ENCODE measurements at places on chromosomes 3 and 15.

GRCh38 chr15:33826201-33826600 lies 142.1 kb upstream of the CHRM5 start:
- DNase-seq: no peak

DNA sequence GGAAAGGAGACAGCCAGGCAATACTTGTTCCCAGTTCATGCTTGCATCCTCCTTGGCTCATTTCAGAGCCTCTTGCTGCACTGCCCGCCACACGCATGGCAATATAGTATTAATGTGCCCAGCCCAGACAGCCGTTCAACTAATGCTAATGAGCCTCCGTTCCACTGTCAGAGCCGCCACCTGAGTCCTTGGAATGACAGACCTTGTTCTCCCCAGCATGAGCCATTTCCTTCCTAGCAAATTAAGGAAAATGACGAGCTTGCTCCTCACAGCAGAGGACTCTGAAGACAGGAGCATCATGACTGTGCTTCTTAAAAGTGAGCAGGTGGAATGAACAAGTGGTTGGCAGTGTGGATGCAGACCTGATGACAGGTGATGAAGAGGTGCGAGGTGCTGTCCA lies 10.8 kb upstream of the LRRC15 start:
- peak; percentile 21 for DNase-seq

- no peak for DNase-seq
Observed at GRCh38 chr15:43896543-43896942, 69.7 kb downstream of the WDR76 start.

- no peak for DNase-seq
Observed at GRCh38 chr3:48528754-48529153, 24.8 kb upstream of the SHISA5 start.

GRCh38 chr3:112871735-112872134 lies 25.1 kb upstream of the CD200R1L start:
- no peak for DNase-seq

DNA sequence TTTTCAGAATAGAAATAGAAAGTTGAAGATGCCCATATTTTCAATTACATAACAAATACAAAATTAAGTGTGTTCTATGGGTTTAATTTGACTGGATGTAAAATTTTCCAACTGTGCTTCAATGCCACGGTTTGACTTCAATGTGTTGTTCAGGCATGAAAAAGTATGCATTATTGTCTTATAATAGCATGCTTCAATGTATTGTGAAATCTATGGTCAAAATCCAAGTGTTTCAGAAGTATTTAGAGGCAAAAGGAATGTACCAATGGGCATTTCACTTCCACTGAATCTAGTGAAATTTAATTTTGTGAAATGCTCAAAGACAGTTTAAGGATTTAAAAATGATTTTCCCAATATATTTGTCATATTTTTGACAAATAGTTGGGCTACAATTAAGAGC lies 16.0 kb downstream of the NEK10 start:
- no peak for DNase-seq

DNA sequence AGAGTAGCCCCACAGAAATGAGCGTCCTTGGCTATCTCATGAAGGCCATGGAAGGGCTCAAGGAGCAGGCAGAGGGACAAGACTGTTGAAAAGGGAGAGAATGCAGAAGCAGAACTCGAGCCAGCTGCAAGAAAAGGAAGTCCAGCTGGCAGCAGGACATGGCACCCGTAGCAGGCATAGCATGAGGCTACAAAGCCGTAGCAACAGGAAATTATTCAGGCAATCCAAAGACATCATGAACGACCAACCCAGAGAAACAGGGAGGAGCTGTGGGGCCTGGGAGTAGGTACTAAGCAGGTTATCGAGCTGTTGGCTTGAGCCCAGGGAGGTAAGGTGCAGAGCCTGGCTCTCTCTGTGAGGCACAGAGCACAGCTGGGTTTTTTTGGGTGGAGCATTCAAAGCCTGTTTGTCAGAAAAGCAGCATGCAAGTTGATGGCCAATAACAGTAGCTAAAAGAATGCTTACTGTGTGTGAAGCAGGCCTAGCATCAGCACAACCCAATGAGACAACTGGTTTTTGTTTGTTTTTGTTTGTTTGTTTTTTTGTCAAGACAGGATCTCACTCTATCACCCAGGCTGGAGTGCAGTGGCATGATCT lies 144.0 kb upstream of the SMAD3 start:
- DNase-seq: no peak

DNA sequence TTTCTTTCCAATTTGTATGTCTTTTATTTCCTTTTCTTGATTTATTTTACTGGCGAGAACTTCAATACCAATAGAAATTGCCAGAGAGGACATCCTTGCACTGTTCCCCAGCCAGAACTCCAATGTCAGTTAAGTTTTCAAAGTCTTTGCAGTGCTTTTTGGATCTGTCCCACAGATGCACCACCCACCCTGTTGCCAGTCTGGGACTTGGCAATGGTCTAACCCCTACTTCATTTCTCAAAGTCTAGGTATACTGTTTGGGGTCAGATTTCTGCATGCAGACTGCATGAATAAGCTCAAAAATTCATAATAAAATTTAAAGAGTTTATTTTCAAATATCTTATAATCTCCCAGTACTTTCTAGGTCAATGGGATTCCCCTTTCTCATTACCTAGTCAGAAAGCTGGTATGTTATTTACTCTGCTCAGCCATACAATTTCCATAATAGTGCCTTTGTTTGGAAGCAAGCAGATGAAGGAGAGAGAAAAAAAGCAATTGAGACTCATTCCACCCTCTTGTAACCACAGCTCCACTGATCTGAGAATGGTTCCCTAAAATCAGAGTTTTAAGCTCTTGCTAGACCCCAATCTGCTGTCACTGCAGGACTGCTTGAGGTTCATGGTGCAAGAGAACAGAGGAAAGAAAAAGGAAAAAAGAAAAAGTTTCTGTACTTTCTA lies 125.9 kb upstream of the PLXND1 start:
- no peak for DNase-seq

- no peak for DNase-seq
Observed at GRCh38 chr15:85899927-85900326, 105.2 kb upstream of the KLHL25 start.

DNA sequence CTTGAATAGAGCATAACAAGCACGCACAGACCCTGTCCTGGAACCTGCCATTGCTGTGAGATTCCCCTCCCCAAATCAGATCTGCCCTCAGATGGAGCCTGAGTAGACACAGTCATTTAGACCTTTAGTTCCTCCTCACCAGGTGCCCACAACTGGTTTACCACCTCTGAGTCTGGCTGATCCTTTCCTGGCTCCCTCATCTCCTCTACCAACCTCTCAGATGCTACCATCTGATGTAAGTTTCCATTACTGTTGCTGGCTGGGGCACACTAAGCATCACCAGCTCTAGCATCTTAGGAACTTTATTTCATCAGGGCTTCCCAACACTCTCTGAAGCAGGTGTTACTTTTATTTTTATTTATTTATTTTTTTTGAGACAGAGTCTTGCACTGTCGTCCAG lies 288.3 kb downstream of the TLE3 start:
- no peak for DNase-seq

DNA sequence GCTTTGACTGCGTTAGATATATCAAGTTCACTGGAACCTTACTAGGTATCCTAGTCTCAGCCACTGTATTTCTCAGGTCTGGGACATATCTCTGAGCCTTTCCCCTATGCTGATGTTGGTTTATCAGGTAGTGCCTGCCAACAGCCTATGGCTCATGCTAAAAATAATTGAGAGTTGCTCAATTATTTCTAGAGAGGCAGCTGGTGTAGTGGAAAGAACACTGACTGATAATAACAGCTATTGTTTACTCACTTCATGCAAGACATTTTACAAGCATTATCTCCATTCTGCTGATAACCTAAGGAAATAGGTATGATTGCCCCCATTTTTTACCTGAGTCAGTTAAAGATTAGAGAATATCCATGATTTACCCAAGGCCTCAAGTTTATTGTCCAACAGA lies 231.4 kb downstream of the LRRN1 start:
- DNase-seq: no peak

DNA sequence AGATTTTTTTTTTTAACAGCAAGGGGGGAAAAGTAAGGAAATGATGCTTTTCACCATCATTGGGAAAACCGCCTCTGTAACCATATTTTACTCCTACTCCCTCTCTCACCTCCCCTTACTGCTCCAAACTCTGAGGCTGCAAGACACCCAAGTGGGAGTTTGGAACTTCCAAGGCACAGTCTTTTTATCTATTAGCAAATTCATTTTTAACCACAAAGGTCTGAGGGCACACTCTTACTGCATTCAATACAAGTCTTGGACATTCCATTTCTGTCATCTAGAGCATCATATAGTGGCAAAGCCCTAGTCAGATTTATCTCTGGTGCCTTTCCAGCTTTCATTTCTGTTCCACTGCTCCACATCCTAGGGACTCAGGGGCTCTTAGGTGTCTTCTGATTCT lies 13.2 kb downstream of the FAM162A start:
- no peak for DNase-seq

GRCh38 chr3:70308760-70309159 lies 3.7 kb downstream of the MDFIC2 start:
- DNase-seq: peak; percentile 43

GRCh38 chr3:100169201-100169920 lies 55.1 kb upstream of the FILIP1L start:
- no peak for DNase-seq

DNA sequence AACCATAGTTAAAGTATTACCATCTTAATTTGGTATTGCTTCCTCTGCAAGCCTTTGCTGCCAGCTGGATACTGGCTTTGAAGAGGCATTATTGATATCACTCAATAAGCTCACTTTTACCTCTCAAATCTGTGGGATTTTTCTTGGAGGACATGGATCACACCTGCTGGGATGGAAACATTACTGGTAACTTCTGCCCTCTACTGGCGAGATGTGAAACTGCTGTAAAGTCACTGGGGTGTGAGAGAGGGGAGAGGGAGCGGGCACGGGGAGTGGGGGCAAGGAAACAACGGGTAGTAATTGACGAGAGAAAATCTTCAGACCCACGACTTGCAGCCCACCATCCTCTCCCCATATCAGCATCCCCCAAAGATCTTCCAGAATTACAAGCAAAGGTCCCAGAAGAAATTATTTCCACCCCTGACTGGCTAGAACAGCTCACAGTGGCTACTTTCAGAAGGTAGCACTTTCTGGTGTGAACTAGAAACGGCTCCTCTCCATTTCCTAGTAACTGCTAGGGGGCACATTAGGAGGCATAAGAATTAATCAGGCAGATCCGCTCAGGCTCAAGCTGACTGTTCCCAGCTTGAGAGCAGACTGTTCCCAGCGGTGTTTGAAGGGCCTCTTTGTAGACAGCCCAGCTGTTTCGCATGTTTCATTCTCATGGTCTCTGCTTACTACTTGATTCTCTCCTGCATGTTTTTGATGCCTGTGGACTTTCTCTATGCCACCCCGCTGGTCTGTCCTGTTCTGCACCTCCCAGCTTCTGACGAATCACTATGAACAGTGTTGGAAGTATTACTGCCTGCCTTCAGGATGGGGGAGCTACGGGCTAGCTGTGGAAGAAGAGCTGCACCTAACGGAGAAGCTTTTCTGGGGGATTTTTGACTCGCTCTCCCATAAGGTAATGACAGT lies 230.4 kb upstream of the CHRM5 start:
- peak; percentile 74 for DNase-seq

GRCh38 chr3:32186097-32186496 lies 52.4 kb upstream of the CMTM8 start:
- peak; percentile 33 for DNase-seq

DNA sequence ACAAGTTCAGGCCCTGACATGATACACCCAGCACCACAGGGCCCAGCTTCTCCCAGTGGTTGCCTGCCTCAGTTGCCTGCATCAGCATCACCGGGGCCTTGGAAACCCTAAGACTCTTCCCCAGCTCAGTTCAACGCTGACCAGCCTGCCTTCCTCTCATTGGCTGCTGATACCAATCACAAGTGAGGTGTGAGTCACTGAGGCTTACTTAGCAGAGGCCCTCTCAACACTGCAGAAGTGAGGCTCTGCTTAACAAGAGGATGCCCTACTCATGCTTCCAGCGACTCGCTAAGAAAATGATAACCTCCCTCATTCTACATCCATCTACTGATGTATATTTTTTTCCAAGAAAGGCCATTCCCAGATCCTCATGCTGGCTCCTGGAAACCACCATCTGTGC lies 151.9 kb downstream of the ADAMTS17 start:
- DNase-seq: no peak

GRCh38 chr3:3110299-3110630 lies at the start of gene IL5RA:
Gene IL5RA, minus strand, starts transcription at chr3:3110374. Its CDS starts 5,390 bp downstream, at chr3:3104984.
- DNase-seq: peak; percentile 35

GRCh38 chr3:29282427-29283230 lies 1.8 kb downstream of the RBMS3 start:
- DNase-seq: no peak

- DNase-seq: no peak
Observed at GRCh38 chr3:112273536-112273935, 20.5 kb downstream of the SLC9C1 start.

DNA sequence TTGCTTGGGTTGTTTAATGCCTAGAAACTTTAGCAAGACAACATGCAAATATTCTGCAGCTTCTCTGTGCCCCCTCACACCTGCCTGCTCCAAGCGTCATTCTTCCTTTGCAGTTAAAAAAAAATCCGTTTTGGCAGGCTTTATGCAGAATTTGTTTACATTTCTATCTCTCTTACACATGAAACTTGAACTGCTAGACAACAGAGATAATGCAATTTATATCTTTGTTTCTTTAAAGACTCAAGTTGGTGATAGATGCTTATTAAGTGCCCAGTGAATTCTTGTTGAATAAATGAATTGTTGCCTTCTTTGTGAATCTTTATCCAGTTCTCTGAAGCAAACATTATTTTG lies 53.2 kb downstream of the CHST2 start:
- no peak for DNase-seq

- no peak for DNase-seq
Observed at GRCh38 chr15:74724570-74725224, 631 bp downstream of the CYP1A1 start.

DNA sequence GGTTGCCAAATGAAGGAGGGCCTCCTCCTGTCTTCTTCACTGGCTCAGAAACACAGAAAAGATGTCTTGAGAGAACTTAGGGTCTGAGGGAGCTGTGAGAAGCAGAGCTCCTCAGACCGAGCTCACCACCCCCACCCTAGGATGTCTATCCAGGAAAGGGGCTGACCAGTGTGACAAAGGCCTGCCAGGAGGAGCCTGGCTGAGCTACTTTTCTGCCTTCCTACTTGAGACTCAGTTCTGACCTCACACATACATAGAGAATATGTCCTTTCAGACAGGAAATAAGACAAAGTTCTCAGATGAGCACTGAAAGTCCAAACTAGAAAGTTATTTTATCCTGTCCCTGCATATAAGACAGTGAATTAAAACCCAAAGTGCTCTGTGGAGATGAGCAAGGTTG lies 54.5 kb downstream of the KIF9 start:
- no peak for DNase-seq

DNA sequence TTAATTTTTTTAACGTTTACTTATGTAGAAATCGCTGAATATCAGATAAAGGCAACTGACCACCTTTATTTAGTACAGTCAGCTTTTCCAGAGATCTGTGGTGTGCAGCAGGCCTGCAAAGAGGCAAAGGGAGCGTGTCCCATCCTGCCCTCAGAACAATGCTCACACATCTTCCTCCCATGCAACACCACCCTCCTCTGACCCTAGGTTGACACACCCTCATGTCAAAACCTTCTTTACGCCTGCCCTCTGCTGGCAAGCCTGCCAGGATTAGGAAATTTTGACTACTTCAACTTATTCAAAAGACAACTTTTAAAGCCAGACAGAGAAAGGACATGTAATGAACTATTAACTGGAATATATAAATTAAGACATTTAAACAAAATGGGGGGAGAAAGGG lies 513.7 kb downstream of the FOXP1 start:
- peak; percentile 58 for DNase-seq

All from H9 (cell line).